Left renal pelvis (tissue), 4 donors: ENCODE measurements at places on chromosomes 11 and 22.

- no peak for DNase-seq
Measured at GRCh38 chr22:36183446-36183845, 18.2 kb downstream of the APOL4 start.

- DNase-seq: no peak
Measured at GRCh38 chr11:115765803-115766239, 261.6 kb upstream of the CADM1 start.

DNA sequence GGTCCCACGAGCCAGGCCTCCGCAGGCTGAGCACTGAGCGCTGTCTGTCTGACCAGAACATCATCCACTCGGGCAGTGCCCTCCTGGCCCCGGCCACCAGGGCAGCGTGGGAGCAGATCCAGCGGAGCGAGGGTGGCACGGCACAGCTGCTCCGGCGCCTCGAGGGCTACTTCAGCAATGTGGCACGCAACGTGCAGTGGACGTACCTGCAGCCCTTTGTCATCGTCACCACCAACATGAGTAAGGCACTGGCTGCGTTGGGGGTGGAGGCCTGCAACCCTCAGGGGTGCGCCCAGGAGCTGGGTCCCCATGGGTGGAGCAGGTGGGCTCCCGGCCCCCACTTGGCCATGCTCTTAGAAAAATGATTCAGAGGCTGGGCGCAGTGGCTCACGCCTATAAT, 49.7 kb upstream of the PRODH start:
- no peak for DNase-seq

DNA sequence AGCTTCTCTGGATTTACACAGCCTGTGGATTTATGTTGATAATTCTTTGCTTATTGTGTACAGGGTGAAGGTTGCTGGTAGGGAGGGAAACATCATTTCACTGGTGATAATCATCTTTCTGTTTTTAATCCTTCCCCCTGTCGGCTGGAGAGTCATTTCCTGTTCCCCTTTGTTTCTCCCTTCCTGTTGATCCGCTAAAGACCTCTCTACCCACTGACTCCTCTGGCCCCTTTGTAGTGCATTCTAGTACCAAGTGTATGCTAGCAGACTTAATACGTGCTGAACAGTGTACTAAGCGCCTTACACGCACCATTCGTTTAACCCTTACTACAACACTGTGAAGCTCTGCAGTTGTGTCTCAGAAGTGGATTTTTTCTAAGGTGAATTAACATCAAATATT, 19.0 kb upstream of the OR9Q1 start:
- no peak for DNase-seq

- no peak for DNase-seq
Measured at GRCh38 chr11:2214527-2215229, 43.1 kb upstream of the TH start.

DNA sequence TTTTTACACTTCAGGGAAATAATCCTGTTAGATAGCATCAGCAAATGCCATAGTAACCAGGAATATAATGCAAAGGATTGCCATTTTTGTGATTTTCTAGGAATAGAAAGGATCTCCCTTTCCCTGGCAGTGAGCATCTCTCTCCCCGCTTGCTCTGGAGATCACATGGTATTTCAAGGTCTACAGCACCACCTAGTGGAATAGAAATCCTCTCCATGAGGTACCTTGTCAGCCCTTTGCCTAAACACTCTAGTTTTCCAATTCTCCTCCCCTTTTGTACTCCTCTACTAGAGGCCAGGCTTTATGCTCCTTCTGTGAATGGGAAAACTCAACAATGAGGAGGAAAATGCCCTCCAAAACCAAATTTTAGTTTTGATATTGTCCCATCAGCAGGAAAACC, 78.4 kb downstream of the XRRA1 start:
- DNase-seq: no peak

DNA sequence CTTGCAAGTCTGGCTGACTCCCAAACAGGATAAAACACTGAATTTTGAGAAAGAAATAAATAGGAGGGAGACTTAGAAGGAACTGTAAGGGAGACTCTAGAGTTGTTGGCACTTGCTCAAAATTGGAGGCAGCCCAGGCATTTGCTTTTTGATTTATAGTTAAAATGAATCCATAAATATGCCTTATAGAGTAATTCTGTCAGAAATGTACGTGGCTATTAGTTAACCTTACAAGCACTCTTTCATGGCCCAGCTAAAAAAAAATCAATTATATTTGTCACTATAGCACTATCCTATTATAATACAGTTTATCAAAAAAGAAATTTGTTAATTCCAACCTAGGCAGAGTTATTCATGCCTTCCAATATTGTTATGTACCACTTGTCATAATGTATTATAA, 1000.0 kb upstream of the CHORDC1 start:
- DNase-seq: no peak

- peak; percentile 60 for DNase-seq
Measured at GRCh38 chr11:12377106-12377823, at the start of gene PARVA. Gene PARVA (plus strand): TSS chr11:12377571. CDS start chr11:12377648, 77 bp downstream.

GRCh38 chr11:70095541-70096252, 17.6 kb downstream of the ANO1 start:
- no peak for DNase-seq

DNA sequence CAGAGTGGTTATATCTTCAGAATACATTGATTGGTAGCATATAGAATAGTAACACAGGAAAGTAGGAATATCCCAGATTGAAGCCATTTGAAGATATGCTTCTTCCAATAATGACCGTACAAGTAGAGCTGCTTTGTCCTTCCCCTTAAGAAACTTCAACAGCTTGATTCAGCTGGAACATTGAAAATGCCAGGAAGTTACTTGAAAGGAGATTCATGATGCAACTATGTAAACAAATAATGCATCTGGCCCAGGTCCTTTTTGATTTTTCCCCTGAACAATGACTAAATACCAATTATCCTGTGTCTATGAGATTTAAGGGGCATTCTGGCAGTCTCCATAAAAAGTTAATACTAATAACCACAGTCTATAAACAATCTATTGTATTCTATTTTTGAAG, 3.0 kb downstream of the DKK3 start:
- DNase-seq: no peak

DNA sequence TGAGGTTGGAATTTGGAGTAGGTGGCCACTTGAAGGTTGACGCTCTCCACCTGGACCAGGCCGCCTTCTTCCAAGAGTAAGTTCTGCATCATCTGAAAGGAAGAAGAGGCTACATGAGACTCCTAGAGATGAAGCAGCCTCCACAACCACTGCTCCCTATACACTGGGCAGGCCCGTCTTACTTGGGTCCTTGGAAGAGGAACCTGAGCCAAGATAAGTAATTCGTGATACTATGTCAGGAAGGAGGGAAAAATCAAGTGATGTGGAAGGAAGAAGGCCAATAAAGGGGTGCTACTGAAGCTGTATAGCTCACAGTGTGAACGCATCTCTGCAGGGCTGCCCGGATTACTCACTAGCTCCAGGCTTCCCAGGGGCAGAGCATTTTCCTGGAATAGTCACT, 11.1 kb downstream of the UFD1 start:
- no peak for DNase-seq

DNA sequence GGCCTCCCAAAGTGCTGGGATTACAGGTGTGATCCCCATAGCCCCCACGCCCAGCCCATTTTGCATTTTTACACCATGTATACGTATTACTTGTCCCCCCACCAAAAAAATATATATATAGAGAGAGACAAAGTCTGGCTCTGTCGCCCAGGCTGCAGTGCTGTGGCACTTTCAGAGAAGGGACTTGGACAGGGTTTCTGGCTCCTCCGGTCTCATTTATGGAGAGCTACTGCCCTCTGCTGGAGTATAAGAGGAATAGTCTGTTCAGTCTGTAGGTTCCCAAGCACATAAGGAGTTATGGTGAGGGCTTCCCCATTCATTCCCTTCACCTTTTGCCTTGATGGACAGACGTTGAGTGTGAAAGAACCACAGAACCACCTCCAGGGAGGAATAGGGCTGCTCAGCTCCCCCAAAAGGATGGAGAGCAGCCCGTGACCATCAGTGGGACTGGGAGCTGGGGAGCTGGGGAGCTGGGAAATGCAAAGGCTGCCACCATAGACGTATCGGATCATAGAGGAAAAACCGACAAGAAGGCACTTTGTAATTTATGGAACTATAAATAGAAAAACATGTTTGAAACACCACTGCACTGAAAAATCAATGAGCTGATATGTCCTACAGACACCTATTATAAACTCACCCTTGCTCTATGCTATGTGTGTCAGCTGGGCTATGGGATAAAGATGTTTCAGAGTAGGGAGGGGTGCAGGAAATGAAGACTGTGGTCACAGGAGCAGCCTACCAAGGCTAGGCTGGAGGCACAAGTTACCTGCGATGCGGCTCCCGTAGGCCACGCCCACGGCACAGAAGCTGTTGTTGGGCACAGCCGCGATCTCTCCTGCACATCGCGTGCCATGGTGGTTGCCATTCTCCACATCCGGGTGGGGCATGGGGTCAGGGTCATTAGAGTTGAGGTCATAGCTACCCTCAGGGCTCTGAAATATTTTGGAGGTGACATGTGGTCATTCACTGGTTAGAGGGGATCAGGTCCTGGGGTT, 5.2 kb downstream of the PCSK7 start:
- DNase-seq: peak; percentile 59

DNA sequence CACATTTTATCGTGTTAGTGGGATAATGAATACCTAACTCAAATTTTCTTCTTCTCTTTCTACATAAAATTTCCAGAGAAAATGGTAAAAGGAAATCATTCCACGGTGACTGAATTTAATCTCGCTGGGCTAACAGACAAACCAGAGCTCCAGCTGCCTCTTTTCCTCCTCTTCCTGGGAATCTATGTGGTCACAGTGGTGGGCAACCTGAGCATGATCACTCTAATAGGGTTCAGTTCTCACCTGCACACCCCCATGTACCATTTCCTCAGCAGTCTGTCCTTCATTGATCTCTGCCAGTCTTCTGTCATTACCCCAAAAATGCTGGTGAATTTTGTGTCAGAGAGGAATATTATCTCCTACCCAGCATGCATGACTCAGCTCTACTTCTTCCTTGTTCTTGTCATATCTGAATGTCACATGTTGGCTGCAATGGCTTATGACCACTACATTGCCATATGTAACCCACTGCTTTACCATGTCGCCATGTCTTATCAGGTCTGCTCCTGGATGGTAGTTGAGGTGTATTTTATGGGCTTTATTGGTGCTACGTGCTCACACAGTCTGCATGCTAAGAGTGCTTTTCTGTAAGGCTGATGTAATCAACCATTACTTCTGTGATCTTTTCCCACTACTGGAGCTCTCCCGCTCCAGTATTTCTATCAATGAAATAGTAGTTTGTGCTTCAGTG, 24.1 kb downstream of the OR10D3 start:
- DNase-seq: no peak

DNA sequence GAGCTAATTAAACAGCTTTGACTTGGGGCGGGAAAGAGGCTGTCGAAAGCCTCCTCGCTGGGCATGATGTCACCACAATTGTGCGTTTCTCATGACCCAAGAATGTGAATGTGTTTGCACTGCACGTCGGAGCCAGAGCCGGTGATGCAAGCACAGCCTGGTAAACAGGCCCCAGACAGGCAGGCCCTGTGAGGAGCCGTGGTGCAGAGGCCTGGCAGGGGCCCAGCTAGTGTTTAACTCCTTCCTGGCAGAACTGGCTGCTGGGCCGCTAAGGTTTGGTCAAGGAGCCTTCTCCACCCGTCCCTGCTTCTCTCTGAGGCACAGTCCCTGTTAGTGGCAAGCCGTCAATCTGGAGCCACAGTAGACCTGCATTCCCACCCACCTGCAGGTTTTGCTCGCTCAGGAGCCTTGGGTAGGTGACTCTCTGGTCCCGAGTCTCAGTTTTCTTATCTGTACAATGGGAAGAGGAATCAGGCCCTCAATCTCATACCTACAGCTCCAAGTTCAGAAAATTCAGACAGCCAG, 25.4 kb upstream of the SMTN start:
- peak; percentile 74 for DNase-seq

DNA sequence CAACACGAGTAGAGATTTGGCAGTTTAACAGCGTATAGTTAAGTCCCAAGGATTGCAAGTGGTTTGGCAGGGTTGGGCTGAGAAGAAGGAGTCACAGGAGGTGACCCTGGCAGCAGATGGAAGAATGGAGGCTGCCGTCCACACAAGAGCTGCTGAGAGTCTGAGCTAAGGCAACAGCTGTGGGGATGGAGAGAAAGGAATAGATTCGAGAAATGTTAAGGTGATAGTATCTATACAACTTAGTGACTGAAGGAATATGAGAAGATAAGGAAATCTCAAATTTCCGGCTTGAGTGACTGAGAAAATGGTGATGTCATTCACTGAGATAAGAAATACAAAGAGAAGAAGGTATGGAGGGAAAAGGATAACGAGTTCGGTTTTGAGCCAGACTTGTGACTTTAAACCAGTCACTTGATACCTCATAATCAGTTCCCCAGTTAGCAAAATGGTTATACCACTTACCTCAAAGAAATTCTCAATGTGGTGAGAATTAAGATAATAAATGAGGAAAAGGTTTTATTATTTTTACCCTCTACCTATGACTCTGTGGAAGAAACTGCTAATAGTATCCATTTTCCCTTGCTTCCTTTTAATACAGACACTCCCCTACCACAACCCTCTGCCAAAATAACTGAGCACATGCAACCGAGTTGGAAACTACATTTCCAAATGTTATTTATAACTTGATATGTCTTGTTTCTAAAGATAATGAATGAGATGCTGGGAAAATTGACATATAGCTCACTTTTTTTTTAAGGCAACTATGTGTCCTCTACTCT, 30.7 kb downstream of the FAM168A start:
- no peak for DNase-seq

DNA sequence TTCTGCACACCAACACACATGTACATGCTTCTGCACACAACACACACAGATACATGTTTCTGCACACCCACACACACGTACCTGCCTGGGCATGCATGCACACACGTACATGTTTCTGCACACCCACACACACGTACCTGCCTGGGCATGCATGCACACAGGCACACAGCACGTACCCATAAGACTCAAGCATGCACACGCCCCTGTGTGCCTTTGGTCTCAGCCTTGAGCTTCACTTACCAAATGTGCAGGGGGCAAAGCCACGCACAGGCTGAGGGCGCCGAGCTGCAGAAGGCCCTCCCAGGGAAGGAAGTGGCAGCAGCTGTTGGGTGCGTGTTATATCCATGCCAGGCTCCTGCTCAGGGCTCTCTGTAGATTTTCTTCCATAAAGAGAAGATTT, 34.7 kb upstream of the SMIM38 start:
- DNase-seq: no peak

GRCh38 chr11:117083011-117083935, 15.0 kb downstream of the SIK3 start:
- DNase-seq: no peak

GRCh38 chr11:61694602-61694939, 14.4 kb downstream of the DAGLA start:
- no peak for DNase-seq

- DNase-seq: no peak
Measured at GRCh38 chr11:43381802-43382201, 23.1 kb downstream of the TTC17 start.

GRCh38 chr22:33051960-33052839, 6.0 kb downstream of the SYN3 start:
- DNase-seq: no peak

- DNase-seq: no peak
Measured at GRCh38 chr11:43921561-43922294, 20.7 kb upstream of the C11orf96 start.

GRCh38 chr11:128483211-128483788, 104.1 kb downstream of the ETS1 start:
- DNase-seq: no peak
